ENCODE measurements at places on chromosomes 13 and 19. TPM values are rescaled to one million over a fixed set of nuclear protein-coding genes. Genes with fewer than 3 reads are reported as not detected.

DNA sequence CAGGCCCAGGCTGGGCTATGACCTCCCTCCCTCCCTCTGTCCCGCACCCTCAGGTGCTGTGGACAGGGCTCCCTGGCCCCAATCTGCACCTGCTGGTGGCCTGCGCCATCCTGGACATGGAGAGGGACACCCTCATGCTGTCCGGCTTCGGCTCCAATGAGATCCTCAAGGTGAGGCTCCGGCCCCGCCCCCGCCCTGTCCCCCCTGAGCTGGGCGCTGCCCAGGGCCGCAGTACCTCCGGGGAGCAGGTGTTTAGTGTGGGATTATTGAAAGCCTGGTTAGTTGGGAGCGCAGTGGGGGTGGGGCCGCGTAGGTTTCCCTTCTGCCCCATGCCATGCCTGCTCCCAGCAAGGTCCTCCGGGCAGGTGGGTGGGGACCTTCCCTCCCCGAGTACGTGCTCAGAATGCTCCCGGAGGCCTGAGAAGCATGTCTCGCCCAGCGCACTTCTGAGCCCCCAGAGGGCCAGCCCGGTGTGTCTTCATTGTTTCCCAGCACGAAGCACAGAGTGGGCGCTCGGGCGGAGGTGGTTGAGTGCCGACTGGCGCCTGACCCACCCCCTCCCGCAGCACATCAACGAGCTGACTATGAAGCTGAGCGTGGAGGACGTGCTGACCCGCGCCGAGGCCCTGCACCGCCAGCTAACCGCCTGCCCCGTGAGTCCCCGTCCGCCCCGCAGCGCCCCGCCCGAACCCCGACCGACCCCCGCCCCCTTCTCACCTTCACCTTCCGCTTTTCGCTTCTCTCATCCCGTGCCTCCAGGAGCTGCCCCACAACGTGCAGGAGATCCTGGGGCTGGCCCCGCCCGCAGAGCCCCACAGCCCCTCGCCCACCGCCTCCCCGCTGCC lies 8.8 kb downstream of the IL4I1 start:
- no peak for DNase-seq

DNA sequence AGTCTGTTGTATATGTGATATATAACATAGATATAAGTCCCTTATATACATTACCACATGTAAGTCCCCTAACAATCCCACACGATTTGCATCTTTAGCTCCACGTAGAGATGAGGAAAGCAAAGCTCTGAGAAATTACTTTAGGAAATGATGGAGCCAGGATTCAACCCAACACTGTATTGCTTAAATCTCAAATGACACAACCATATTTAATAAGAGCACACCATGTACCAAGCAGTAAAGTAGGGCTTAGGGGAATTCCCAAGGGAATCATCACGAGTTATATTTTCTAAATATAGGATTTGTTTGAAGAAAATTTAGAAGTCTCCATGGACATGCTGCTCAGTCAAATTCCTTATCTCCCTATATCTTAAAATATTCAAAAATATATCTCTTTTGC lies 61.3 kb upstream of the POMP start:
- DNase-seq, result no peak

The TUBA3C gene
- polyA plus RNA-seq, result not detected

- no peak for DNase-seq
Measured at GRCh38 chr13:113146750-113147149, 11.7 kb upstream of the PROZ start.

DNA sequence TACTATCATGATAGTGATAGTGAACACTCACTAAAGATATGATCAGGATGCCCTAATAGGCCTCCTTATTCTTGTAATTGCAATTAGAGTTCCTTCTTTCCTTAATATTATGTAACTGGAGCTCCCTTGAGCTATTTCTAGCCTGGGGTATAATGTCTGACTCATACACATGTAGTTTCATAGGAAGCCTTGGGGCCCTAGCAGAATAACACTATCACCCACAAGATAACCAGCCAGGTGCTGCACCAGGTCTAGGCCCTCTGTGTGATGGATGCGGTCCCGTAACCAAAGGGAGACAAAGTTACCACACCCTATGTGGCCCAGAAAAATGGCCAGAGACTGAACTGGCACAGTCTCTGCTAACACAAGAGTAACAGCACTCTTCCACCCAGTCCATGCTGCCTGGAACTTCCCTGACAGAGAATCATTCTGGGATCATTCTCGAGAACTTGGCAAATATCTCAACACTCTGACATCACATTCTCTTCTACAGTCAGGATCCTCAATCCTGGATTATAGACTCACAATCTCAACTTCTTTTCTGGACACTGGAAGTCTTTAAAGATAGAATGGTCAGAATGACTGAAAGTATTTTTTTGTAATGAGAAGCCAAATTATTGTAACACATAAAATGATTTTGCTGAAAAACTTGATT lies 32.6 kb upstream of the IGFL4 start:
- DNase-seq, result no peak

DNA sequence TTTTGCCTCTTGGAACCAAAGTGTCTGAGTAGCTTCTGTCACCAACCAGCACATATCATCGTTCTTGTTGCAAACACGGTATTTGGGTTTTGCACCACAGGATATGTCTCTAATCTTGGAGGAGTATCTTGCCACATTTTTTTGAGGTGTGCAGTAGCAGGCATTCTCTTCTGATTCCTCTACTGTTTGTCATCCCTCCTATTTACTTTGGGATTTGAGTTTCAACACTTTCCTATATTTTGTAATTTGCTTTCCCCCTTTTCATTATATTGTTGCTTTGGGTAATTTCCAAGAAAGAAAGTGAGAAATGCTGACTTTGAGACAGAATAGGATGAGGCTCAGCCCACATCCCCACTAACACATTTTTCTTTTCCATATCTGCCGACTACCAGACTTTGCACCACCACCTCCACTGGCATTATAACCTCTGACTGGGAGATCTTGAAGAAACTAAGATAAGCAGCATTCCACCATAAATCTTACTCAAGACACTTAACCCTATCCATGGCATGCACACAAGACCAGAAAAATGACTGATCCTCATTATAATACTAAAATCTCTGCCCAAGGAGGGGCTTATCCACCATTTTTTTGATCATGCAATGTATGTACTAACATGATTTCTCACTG lies 12.0 kb upstream of the DZIP1 start:
- DNase-seq, result no peak

- no peak for DNase-seq
Measured at GRCh38 chr19:56153507-56153906, 12.4 kb downstream of the ZNF444 start.

DNA sequence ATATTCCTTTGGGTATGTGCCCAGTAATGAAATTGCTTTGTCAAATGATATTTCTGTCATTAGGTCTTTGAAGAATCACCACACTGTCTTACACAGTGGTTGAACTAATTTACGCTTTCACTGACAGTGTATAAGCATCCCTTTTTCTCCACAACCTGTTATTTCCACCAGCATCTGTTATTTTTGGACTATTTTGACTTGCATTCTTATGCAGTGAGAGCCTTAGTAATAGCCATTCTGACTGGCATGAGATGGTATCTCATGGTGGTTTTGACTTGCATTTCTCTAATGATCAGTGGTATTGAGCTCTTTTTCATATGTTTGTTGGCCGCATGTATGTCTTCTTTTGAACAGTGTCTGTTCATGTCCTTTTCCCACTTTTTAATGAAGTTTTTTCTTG lies 92.0 kb upstream of the SPATA13 start:
- DNase-seq, result no peak

The SERP2 gene
- 11.8 TPM for polyA plus RNA-seq

The PEX11G gene
- 9.2 TPM for polyA plus RNA-seq

DNA sequence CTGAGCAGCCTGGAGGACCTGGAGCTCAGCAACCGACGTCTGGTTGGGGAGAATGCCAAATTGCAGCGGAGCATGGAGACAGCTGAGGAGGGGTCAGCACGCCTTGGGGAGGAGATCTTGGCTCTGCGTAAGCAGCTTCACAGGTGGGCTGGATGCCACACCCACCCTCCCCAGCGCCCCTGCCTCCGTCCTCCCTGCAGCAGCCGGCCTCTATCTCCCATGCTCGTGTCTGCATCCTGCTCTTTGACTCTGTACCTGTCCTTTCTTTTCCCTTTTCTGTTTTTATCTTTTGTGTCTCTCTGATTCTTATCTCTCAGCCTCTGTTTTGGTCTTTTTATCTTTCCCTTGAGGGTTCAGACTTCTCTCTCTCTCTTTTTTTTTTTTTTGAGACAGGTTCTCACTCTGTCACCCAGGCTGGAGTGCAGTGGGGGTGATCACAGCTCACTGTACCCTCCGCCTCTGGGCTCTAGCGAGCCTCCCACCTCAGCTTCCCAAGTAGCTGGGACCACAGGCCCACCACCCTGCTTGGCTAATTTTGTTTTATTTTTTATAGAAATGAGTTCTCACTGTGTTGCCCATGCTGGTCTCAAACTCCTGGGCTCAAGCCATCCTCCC lies 10.1 kb downstream of the KASH5 start:
- no peak for DNase-seq

GRCh38 chr19:13022111-13022858 lies 27.0 kb downstream of the NFIX start:
- DNase-seq, result peak; percentile 63

The GPR12 gene
- 0.04 TPM for polyA plus RNA-seq

The PRODH2 gene
- polyA plus RNA-seq, result 52.5 TPM
